ENCODE measurements at places on chromosomes 13 and 19.

DNA sequence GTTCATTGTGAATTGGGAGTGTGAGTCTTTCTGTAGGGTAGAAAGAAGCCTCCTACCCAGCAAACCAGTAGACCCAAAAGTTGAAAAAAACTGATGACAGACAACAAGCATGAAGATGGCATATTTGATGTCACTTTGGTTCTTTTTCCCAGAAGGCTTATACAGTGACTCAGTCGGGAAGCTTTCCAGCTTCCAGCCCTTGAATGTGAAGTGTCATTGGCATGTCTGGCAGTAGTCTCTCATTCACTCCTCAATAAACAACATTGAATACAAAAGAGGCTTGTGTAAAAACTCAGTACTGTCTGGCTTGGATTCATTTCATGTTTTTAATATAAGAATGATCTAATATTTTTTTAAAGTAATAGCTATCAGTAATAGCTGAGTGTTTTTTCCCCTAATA is 68.7 kb downstream of the IPO5 start:
- DNase-seq = no peak

GRCh38 chr13:35693134-35693784 is 216.8 kb upstream of the MAB21L1 start:
- no peak for DNase-seq

- no peak for DNase-seq
Measured at GRCh38 chr13:21934284-21934683, 263.4 kb downstream of the FGF9 start.

DNA sequence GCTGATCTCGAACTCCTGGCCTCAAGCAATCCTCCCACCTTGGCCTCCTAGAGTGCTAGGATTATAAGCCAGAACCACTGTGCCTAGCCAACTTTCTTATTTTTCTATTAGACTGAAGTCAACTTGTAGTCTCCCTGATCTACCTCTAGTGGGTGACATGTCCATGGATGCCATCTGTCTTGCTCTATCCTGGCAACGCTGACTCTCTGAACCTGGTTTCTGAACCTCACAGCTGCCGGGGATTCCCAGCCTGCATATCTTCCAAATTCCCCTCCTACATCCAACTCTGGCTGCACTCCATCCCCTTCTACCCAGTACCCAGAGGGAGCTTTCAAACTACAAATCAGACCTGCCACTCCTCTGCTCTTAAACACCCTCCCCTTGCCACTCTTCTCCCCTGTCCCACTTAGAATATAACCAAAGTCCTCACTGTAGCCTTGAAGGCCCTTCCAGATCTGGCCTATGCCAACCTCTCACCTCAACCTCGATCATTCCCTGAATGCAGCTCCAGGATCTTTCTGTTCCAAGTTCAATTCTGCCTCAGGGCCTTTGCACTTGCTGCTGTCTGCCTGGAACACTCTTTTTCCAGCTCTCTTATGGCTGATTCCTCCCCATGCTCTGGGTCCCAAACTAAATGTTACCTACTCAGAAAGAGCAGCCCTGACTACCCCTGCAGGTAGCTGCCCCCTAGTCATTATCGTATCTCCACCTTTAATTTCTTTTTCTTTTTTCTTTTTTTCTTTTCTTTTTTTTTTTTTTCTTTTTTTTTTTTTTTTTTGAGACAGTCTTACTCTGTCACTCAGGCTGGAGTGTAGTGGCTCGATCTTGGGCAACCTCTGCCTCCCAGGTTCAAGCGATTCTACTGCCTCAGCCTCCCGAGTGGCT is 2.2 kb downstream of the CLIP3 start:
- DNase-seq = no peak

GRCh38 chr13:102933122-102933521 is 87.3 kb downstream of the ERCC5 start:
- no peak for DNase-seq

DNA sequence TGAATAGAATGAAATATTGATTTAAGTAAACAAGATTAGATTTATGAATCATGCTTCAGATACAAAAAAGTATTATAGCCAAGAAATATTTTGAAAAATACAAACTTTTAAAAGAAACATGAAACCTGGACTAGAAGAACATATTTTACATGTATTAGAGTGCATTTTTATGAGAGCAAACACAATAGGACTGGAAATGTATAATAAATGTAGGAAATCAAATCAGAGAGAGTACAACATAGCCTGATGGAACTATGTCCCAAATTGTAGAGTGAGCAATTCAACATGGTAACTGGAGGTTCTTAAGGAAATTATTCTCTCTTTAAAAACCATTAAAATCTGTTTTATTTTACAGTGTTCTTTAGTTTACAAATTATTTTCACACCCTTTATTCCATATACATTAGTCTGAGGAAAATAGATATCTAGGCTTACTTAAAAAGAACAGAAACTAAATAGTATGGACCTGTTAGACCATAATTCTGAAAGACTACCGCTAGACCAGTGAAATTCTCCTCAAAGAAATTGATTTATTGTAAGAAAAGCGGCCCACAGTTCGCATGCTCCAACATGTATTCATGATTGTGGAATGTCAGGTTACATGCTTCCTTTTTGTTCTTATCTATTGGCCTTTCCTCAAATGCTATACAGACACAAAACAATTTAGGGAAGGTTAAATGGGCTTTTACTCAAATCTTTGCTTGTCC is 1526.5 kb upstream of the SLC10A2 start:
- DNase-seq = no peak

DNA sequence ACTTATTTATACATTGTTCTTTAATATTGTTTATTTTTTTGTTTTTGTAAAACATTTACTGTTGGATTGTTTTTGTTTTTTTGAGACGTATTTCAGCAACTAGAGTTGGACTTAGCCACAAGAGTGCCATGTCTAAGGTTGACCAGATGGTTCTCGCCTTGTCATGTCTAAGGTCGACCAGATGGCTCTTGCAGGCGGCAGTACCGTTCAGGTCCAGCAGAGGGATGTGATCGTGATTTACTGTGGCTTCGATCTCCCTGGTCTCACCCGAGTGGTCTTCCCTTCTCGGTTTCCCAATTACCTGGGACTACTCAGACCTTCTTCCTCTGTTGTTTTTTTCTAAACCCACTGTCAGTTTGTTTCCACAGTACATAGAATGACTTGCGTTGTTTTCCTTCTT is 1438.6 kb downstream of the UQCRFS1 start:
- no peak for DNase-seq

DNA sequence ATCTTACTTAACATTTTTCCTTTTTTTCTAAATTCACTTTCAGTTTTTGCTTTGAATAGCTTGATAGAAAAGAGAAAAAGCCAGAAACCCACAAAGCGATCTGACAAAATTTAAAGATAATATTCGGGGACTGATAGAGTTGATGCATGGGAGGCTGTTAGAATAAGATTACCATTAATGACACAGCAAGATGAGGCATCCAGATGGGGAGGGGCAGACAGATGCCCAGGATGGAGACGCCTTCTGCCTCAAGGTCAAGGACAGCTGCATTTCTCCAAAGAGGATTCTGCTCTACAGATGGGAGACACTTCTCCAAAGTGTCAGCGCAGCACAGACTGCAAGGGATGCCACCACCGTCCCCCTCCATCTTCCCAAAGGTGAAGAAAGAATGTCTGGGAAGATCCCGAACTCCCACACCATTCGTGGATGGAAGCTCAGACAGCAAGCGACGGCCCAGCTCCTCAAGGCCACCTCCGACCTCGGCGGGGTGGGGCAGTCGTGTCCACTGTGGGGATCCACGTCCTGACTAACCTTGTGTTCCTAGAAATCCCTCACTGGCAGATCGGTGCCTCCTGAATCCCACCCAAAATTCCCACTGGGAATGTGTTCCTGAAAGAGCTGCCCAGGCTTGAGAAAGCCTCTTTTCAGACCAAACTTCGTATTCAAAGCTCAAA is 32.9 kb downstream of the NAXD start:
- no peak for DNase-seq

DNA sequence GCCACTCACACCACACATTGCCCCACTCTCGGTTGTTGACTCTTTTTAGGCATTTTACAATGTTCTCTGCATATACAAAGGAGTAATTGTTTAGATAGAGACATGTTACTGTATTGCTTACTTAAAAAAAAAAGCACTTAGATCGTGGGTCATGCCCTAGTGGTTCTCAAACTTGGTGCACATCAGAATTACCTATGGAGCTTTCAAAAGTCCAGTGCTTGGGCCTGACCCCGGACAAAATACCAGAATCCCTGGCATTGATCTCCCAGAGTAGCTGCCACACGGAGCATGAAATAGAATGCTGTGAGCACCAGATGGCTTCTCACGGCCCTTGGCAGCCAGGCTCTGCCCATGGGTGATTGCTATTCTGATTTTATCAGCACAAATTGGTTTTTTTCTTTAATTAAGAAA is 20.0 kb downstream of the ACP7 start:
- DNase-seq = peak; percentile 81

DNA sequence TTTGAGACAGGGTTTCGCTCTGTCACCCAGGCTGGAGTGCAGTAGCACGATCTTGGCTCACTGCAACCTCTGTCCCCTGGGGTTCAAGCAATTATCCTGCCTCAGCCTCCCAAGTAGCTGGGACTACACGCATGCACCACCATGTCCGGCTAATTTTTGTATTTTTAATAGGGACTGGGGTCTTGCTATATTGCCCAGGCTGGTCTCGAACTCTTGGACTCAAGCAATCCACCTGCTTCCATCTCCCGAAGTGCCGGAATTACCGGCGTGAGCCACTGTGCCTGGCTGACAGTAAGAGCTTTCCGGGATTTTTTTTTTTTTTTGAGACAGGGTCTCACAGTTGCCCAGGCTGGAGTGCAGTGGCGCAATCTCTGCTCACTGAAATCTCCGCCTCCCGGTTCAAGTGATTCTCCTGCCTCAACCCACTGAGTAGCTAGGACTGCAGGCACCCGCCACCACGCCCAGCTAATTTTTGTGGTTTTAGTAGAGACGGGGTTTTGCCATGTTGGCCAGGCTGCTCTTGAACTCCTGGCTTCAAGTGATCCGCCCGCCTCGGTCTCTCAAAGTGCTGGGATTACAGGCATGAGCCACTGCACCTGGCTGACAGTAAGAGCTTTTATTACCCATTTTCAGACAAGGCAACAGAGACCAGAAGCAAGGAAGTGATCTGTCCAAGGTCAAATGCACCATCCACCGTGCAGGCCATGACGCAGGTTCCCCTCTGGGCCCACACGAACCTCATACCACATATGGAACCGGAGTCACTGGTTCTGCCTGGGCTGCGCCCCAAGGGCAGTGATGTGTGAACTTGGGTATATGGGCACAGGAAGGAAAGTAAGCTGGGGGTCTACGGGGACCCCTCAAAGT is 21.0 kb downstream of the RFX1 start:
- DNase-seq = no peak

DNA sequence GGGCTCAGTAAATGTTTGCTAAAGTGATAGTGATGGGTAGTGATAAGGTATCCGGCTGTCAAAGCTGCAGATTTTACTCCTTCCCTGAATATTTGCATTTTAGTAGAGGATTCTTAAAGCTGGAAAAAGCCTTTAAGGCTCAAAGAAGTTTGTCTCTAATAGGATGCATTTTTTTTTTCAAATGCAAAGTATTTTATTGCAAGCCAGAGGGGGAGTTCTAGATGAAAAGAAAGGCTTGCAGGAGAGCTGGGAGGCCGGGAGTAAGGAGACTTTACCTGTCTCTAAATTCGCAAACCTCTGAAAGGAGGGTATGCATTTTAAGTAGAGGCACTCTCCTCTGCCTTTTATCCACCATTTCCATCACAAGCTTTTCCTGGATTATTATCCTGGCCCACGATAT is 100.7 kb upstream of the FNDC3A start:
- DNase-seq = no peak

DNA sequence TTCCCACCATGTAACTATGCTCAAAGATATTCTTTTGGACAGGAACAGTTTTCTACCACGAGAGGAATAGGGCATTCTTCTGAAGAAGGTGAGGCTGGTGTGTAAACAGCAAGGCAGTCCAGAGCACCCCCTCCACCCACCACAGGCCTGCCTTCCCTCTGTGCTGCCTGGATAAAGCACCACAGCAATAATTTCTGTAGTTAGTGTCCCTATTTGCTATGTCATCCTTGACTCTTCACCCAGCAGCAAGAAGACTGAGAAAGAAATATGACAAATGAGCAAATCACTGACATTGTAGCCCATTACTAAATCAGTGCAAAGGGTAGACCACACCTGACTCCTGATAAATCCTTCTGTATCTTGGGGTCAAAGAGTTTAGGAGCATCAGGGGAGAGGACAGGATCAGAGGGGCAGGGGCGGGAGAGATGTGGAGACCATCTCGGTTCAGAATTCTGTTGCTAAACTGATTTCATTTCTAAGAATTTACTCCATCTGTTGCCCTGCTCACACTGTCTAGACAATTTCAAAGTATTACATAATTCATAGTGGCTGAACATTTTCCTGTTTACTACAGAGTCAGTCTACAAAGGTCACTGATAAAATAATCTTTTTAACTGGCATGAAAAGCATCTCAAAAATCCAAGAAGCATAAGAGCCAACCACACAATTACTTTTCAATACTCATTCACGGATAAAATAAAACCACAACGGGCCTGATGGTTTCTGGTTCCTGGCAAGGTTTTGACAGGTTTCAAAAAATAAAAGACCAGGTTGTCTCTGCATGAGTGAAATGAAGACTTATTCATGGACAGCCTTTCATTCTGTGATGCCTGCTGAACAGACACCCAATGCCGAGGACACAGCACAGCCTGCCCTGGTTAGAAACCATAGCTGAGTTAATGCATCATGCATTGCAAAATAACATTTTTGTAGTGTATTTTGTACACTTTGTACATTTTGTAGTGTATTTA is 88.4 kb upstream of the IRS2 start:
- no peak for DNase-seq

DNA sequence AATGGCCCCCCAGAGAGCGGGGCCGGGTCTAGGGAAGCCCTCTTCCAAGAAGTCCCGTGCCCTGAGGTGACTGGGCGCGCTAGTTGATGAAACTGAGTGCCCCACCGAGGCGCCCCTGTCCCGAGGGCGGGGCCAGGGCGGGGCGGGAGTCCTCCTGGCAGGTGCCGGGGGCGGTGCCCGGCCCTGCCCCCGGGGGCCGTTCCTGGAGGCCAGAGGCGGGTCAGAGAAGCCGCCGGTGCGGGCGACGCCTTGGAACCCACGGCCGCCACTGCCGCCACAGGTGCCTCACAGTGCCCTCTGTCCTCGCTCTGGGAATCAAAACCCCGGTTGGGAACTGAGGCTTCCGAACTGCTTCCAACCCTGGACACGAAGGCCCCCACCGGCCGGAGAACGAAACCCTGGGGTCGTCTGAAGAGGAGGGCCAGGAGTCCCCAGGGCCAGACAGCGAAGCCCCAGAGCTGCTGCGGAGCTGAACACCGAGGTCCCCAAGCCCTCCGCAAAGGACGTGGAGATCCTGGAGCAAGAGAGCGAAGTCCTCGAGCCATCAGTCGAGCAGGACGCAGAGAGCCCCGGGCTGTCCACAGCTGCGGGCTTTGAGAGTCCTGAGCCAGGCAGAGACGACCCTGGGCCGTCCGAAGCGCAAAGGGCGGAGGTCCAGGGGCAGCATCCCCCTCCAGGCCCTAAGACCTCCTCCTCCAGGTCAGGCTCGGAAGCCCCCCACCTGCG is at the start of gene MISP3:
Gene MISP3 (plus strand): TSS at position 252 of the 726 bp plus-strand sequence. CDS start 524 bp downstream, outside the sequence.
- DNase-seq = no peak

Measured in posterior cingulate gyrus (tissue), 11 donors.